ENCODE measurements at places on chromosomes 12 and 14.
A peak's percentile ranks its signal among the peaks of the same experiment; 100 is the strongest.

GRCh38 chr12:57008178-57008577 lies 1.8 kb upstream of the ZBTB39 start:
- DNase-seq = no peak

DNA sequence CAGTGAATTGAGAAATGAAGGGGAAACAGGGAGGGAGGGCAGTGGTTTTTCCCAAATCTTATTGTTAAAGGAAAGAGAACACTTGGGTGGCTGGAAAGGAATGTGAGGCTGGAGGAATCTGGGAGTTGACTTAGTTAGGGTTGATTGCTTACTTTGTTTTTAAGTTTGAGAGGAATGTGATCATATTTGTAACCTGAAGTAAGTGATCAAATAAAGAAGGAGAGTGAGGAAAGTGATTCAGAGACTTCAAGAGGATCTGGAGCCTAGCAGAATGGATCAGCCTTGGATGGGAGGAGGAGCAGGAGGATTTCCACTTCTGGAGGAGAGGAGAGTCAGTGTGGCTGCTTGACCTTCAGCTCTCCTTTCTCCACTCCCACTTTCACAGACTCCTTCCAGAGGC lies 6.0 kb upstream of the LRP6 start:
- DNase-seq = no peak

DNA sequence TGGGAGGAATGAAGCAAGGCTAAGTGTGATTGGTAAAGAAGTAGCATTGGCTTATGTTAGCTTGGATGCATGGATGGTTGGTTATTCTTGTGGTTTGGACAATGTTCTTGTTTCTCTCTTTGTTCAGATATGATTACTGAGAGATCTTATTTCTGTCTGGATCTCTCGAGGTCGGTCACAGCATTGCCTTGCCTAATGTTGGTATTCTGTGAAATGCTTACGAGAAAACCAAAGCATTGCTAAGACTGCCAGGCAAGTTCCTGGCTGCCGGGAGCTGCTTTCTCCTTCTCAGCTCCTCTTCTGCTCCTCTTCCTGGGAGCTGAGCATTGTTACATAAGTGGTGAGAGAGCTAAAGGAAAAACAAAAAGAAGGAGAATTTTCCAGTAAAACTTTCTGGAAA lies 7.4 kb upstream of the RND1 start:
- DNase-seq = no peak

- DNase-seq = no peak
Observed at GRCh38 chr12:98868076-98868475, 223.0 kb downstream of the APAF1 start.

DNA sequence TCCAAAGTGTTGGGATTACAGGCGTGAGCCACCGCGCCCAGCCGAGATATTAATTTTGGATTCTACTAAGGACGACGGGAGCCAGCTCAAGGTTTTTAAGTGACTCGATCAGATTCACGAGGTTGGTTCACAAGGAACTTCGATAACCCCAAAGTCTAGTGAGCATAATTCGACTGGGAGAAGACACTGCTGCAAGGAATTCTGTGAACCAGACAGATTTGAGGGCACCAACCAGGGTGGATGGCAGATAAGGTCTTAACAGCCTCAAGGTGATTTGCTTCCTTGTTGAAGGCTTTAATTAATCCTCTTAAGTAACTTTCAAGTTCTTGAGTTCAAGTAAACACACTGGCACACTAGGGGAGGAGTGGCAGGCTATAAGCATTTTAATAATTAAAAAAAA lies 1.1 kb upstream of the KLHDC2 start:
- no peak for DNase-seq

- DNase-seq = no peak
Observed at GRCh38 chr12:4388662-4389061, 9.2 kb upstream of the FGF23 start.

DNA sequence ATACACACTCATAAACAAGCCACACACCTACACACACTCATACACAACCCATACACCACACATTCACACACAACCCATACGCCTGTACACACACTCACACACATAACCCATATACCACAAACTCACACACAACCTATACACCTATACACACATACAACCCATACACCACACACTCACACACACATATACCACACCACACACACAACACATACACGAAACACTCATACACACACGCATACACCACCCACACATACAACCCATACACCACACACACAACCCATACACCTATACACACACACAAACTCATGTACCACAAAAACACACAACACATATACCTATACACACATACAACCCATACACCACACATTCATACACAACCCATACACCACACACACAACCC lies 164.3 kb downstream of the TMEM121 start:
- no peak for DNase-seq

GRCh38 chr12:63927511-63927910 lies 83.0 kb downstream of the SRGAP1 start:
- no peak for DNase-seq

DNA sequence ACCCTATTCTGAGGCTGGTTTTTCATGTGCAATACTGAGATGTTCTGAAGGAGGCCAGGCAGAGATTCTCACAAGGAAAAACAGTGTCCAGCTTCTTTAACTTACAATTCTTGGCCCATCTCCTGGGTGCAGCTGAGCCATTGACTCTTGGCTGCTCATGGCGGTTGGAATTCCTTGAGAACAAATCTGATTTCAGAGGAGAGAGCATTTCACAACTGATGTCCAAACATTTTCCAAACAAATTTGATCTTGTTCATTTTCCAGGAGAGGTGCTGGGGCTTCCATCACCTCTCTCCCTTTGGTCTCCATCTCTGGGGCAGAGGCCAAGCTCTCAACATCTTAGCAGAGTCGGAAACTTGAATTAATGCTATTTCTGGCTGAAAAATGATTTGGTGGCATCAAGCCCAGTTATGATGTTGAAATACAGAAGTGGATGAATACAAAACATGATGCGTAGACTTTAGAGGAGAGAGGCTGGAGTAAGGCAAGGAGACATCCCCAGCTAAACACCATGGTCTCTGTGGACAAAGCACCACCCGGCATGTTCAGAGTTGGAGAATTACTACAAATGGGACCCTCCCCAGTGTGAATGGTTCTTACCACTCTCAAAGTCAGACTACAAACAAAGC lies 593.0 kb downstream of the VRK1 start:
- DNase-seq = no peak

GRCh38 chr12:72236071-72236705 lies 36.0 kb upstream of the TRHDE start:
- no peak for DNase-seq

- no peak for DNase-seq
Observed at GRCh38 chr12:28777603-28778365, 371.3 kb upstream of the FAR2 start.

GRCh38 chr12:124588751-124589267 lies 21.4 kb upstream of the NCOR2 start:
- DNase-seq = peak; percentile 58

- DNase-seq = no peak
Observed at GRCh38 chr12:89529738-89530137, 3.9 kb upstream of the POC1B start.

- no peak for DNase-seq
Observed at GRCh38 chr12:116210762-116211161, 66.7 kb downstream of the MED13L start.

DNA sequence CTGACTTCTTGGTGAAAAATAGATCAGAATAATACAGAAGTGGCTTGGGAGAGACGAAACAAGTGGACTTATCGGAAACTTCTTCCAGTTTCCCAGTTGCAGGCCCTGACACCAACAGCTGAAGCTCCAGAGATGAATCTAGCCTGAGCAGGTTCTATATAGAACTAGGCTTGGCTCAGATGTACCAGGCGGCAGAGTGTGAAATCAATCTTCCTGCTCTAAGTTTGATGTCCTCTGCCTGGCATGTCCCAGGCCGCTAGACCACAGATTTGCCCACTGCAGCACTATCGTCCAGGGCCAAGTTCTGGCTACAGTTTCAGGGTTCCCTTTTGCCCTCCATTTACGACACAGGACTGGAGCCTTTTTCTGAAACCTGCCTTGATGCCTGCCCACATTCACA lies 91.3 kb upstream of the PLEKHA5 start:
- DNase-seq = no peak

DNA sequence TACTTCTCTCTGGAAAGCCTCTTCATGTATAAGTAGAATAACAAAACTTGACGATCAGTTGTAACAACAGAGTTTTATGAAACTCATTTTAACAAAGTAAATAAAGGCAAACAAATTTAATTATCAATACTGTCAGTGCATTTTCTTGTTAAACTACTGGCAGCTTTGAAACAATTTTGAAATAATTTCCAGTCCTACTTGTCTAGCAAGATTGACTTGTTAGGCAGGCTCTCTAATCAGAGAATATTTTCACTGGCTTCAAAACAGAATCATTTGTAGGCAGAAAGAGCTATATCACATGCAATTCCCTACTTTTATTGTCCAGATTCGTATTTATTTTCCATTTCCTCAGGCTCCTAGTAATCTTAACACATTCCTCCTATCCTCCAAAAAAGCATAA lies 45.9 kb upstream of the SLC6A13 start:
- no peak for DNase-seq

- DNase-seq = peak; percentile 66
Observed at GRCh38 chr12:75977952-75978671, 53.5 kb downstream of the PHLDA1 start.

DNA sequence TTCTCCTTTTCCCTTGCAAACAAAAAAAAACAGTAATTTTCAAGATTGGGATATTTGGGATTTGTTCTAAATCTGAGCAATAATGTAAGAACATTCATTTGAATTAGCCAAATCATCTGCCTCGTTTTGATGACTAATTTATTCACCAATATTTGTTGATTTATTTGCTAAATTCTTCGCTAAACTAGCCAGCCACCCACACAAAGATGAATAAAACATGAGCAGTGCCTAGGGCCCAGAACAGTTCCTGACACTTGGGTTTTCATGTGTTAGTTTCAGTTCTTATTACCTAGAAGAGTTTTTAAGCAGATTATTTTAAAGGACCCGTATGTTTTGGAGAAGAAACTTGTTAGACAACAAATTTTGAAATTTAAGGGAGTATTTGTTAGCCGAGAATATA lies 1.4 kb downstream of the ETNK1 start:
- peak; percentile 15 for DNase-seq

GRCh38 chr14:73788701-73789551 lies 62.7 kb upstream of the PTGR2 start:
- no peak for DNase-seq

DNA sequence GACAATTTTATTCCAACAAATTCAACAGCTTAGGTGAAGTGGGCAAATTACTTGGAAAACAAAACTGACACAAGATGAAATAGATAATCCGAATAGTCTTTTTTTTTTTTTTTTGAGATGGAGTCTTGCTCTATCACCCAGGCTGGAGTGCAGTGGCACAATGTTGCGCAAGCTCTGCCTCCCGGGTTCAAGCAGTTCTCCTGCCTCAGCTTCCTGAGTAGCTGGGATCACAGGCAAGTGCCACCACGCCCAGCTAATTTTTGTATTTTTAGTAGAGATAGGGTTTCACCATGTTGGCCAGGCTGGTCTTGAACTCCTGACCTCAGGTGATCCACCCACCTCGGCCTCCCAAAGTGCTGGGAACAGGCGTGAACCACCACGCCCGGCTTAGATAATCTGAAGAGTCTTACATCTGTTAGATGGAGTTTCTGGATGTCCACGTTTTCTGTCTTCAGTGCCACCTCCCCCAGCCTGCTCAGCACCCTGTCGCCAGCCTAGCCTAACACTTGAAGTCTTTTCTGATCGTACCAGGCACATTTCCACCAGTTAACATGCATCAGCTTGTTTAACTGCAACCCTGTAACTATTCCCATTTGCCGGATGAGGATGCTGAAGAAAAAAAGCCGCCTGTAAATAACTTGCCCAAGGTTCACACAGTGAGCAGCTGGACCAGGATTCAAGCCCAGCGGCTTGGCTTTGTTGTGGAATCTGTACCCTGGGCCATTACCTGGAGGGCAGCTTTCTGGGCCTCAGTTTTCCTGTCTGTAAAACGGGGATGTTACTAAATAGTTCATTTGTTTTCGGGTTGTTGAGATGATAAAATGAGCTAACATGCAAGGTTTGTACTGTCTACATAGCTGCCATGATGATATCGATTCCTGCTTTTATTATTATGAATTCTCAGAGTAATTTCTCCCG lies 26.4 kb downstream of the FBRSL1 start:
- DNase-seq = no peak

DNA sequence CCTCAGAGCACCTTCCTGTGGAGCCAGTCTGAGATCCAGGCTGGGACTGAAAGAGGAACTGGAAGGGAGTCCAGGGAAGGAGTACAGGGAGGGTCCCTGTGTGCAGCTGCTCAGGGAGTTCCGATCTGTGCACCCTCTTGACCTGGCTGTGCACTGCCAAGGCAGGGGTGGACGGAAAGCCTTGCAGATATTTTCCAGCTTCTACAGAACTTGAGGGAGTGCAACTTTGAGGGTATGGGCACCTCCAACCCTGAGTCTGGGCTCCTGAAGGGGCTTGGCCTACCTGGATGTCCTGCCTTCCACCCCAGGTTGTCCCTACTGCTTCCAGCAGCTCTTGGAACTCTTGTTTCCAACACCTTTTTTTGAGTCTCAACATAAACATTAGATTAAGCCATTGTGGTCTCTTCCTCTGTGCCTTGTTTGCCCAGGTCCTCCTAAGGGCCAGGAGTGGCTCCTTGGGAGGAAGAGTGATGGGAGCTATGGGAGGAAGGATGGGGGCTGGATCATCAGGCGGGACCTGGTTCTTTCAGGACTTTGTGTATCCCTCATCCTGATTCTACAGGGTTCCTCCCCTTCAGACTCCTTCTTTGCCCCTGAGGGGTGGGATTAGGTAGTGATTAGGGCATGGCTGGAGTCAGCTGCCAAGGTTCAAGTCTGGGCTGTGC lies 3.5 kb downstream of the KRT7 start:
- DNase-seq = no peak

DNA sequence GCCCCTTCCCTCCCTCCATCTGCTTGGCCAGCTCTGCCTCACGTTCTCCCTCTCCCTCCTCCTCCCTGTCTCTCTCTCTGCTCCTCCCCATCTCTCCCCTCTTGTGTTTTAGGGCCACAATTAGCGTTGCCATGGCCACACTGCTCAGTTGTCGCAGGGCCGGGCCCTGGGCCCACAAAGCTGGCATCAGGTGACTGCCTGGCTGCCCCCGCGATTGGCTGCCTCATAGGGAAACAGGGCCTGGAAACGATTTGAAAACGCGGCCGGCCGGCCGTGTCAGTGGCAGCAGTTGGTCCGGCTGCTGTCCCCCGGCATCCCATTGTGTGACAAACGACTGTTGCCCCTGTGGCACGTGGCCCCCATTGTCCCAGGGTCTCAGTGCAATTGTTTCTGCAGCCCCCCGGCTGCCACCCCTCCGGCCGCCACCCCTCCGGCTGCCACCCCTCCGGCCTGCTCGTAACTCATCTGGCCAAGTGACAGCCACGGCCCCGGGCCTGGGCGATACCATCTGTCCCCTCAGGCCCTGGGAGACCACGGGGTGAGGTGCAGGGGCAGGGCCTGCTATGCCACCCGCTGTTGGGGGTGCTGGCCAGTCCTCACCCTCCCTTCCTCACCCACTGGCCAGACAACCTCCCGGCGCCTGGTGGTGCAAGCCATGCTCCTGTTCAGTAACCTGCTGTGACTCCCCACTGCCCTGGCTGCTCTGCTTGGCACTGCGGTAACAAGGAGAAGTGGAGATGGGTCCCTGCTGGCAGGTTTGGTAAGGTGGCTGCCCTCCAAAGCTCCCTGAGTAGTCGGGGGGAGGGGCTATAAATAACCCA lies 17.4 kb downstream of the FOXN4 start:
- no peak for DNase-seq

GRCh38 chr12:101761781-101762180 lies 22.5 kb upstream of the SYCP3 start:
- no peak for DNase-seq

- DNase-seq = no peak
Observed at GRCh38 chr12:131142891-131143657, 189.4 kb downstream of the ADGRD1 start.

- DNase-seq = no peak
Observed at GRCh38 chr12:87266305-87266704, 762.9 kb downstream of the C12orf50 start.

GRCh38 chr12:6996040-6996441 lies 22.2 kb downstream of the LPCAT3 start:
- no peak for DNase-seq

Measured in activated CD8-positive, alpha-beta memory T cell treated with anti-CD3 and anti-CD28 coated beads, Interleukin-2, amount 50 U/mL, for 4 hours (primary cell).